ENCODE measurements at places on chromosomes 2 and 18.

DNA sequence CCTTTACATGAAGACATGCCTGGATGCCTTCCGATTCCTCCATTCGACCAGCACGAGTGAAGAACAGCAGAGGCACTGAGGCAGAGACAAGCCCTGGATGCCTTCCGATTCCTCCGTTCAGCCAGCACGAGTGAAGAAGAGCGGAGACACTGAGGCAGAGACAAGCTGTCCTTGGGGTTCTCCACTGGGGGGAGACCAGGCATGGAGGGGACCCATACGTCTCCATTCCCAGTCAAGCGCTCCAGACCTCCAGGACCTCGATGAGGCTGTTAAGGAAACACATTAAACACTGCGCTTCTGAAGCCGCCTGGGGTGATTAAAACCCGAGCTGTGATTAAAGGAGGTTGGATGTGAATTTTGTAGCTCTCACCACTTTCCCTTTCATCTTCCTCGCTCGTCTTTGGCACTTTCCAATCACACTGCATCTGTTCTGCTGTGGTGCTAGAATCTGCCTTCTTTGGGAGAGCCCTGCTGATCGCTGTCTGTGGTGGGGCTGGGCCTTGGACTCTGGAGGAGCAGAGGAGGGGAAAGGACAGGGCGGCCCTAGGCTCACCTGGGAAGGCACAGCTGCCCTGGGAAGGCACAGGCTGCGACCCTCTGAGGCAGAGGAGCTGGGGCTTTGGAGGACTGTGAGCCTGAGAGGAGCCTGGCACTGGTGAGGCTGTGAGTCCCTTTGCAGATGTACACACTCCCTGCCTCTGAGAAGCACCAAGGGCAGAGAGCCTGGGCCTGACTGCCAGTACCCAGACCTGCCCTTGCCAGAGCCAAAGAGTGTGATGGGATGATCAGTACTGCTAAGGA lies 463.1 kb upstream of the HS6ST1 start:
- peaks cover 5% of the 10 kb centered on the region for H3K36me3 ChIP-seq
- H3K27me3 ChIP-seq: peaks cover 10% of the 10 kb centered on the region
- DNase-seq: no peak
- peaks cover 3% of the 10 kb centered on the region for H3K4me1 ChIP-seq

DNA sequence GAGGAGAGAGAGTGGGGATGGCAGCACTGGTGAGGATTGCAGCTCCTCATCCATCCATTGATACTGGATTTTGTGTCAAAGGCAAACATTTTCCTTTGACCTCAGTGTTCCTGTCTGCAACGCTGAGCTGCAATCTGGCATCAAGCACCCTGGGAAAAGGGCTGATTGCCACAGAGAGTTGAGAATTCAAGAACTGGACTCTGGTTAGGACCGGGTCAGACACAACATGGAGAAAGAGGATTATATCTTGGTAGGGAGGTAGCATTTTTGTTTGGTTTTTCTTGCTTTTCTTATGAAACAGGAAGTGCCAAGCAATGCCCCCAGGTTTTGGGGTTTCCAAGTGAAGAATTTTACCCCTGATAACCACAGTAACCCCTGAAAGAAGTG lies 81.9 kb upstream of the PKDCC start:
- H3K27me3 ChIP-seq: no peaks in the 10 kb centered on the region
- H3K27ac ChIP-seq: peak overlapping the region; percentile 53
- H3K36me3 ChIP-seq: no peaks in the 10 kb centered on the region

- no peak overlapping the region for H3K27ac ChIP-seq
- no peaks in the 10 kb centered on the region for H3K36me3 ChIP-seq
- no peak overlapping the region for H3K4me3 ChIP-seq
Measured at GRCh38 chr18:79513381-79514081, 117.8 kb downstream of the NFATC1 start.

DNA sequence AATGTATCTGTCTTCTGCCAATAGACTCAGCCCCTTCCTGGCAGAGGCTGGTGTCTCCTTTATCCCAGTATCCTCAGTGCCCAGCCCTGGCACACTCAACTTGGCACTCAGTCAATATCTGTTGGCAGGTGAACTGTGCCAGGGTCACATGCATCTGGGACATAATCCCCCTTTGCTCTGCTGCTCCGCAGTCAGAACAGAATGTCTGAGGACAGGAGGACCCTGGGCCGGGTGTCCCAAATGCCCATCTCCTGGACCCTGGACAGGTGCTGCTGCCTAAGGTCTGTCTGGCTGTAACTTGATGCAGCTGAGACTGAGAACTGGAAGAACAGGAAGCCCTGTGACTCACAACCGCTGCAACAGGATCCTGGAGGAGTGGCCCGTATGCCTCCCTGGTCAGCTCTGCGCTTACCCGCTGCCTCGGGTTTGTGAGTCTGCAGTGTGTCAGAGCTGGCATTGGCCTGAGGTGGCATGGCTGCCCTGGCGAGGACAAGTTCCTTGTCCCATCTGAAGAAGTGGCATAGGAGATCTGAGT lies 11.4 kb downstream of the HK2 start:
- no peak overlapping the region for H3K4me3 ChIP-seq
- H3K27me3 ChIP-seq: peaks cover 2% of the 10 kb centered on the region
- DNase-seq: no peak

- peaks cover 3% of the 10 kb centered on the region for H3K4me1 ChIP-seq
- DNase-seq: no peak
- no peaks in the 10 kb centered on the region for H3K27me3 ChIP-seq
- H3K27ac ChIP-seq: no peak overlapping the region
Measured at GRCh38 chr2:231655894-231656293, 52.4 kb upstream of the PTMA start.

GRCh38 chr2:19104503-19104902 lies 253.9 kb downstream of the OSR1 start:
- H3K27me3 ChIP-seq: peaks cover 2% of the 10 kb centered on the region
- H3K4me3 ChIP-seq: no peak overlapping the region
- H3K27ac ChIP-seq: no peak overlapping the region
- peaks cover 3% of the 10 kb centered on the region for H3K4me1 ChIP-seq
- no peak for DNase-seq
- no peaks in the 10 kb centered on the region for H3K36me3 ChIP-seq

GRCh38 chr2:41320491-41320890 lies 727.3 kb upstream of the PKDCC start:
- H3K4me3 ChIP-seq: no peak overlapping the region
- DNase-seq: no peak
- peaks cover 5% of the 10 kb centered on the region for H3K36me3 ChIP-seq
- no peak overlapping the region for H3K27ac ChIP-seq
- H3K4me1 ChIP-seq: no peaks in the 10 kb centered on the region

DNA sequence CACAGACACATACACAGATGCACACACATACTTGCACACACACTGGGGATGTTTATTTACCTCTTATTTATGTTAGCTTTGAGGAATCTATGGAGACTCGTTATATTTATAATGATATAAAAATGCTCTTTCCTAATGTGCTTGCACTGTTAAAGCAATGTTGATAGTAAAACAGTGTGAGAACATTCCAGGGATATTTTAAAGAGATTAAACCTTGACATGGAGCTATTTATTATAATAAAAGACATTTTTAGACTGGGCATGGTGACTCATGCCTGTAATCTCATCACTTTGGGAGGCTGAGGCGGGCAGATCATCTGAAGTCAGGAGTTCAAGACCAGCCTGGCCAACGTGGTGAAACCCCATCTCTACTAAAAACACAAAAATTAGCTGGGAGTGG lies 557.3 kb upstream of the ZNF804A start:
- H3K36me3 ChIP-seq: no peaks in the 10 kb centered on the region
- no peak overlapping the region for H3K4me3 ChIP-seq
- H3K27ac ChIP-seq: no peak overlapping the region
- no peaks in the 10 kb centered on the region for H3K27me3 ChIP-seq
- H3K4me1 ChIP-seq: no peaks in the 10 kb centered on the region
- DNase-seq: no peak

DNA sequence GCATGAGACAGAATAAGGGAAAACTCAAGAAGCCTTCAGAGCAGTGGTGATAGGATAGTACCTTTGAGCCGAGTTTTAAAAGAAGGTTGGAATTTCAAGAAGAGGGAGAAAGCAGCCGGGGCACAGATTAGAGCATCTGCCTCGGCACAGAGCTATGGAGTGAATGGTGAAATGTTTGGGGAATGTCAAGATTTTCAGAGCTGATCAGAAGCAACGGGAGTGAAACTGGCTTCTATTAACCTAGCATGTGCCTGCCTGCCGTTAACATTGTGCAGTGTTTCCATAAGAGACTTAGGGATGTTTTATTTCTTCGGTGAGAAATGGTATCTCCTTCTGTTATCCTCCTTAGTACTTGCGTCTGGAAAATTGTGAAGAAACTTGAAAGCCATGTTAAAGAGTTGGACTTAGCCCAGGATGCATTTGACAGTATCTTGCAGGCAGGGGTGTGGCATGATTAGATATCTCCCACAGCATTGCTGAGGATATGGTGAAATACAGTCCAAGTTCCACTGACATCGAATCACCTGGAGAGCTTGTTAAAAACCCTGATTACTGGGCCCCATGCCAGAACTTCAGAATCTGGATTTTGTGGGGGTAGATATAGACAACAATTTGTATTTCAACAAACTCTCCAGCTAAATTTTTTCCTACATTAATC lies 96.8 kb upstream of the PPP1CB start:
- H3K36me3 ChIP-seq: peaks cover 5% of the 10 kb centered on the region
- no peak overlapping the region for H3K27ac ChIP-seq
- no peak overlapping the region for H3K4me3 ChIP-seq
- no peaks in the 10 kb centered on the region for H3K27me3 ChIP-seq
- H3K4me1 ChIP-seq: no peaks in the 10 kb centered on the region
- no peak for DNase-seq

DNA sequence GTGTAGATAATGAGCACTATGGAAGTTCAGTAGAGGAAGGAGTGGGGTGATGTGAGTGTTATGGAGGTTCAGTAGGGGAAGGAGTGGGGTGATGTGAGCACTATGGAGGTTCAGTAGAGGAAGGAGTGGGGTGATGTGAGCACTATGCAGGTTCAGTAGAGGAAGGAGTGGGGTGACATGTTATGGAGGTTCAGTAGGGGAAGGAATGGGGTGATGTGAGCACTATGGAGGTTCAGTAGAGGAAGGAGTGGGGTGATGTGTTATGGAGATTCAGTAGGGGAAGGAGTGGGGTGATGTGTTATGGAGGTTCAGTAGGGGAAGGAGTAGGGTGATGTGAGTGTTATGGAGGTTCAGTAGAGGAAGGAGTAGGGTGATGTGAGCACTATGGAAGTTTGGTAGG lies 116.3 kb upstream of the SMAD7 start:
- no peaks in the 10 kb centered on the region for H3K36me3 ChIP-seq
- H3K4me3 ChIP-seq: no peak overlapping the region
- DNase-seq: no peak
- H3K4me1 ChIP-seq: peaks cover 4% of the 10 kb centered on the region

DNA sequence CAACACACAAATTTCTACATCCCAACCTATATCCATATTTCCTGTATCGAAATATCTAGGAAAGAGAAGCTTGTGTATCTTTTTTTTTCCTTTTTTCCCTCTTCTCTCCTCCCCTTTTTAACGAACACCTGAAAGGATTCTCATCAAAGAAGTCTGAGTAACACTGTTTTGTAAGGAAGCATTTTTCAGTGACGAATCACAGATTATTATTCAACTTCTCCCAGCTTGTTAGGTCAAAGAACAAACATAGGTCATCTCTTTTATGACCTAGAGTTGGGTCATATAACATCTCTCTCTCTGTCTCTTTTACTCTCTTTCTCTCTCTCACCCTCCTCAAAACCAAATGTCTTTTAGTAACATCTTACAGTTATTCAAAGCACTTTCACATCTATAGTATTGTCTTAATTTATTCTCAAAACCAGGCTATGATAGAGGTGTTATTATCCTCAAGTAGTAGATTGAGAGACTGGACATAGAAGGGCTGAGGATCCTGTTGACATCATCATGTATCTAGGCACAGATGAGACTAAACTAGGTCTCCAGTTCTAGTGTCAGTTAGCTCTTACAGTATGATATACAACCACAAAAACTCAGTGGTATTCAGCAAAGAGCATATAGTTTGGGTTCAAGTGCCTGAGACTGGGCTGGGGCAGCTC lies 80.1 kb upstream of the SPOPL start:
- H3K4me3 ChIP-seq: no peak overlapping the region
- H3K27me3 ChIP-seq: peaks cover 2% of the 10 kb centered on the region
- no peaks in the 10 kb centered on the region for H3K4me1 ChIP-seq
- no peak for DNase-seq
- H3K27ac ChIP-seq: no peak overlapping the region
- peaks cover 17% of the 10 kb centered on the region for H3K36me3 ChIP-seq

GRCh38 chr18:48164116-48164515 lies 233.7 kb upstream of the SMAD2 start:
- peaks cover 9% of the 10 kb centered on the region for H3K27me3 ChIP-seq
- H3K4me3 ChIP-seq: no peak overlapping the region
- H3K36me3 ChIP-seq: no peaks in the 10 kb centered on the region
- H3K27ac ChIP-seq: peak overlapping the region; percentile 78
- DNase-seq: no peak

GRCh38 chr2:227161947-227162346 lies 2.1 kb downstream of the COL4A4 start:
- H3K4me1 ChIP-seq: no peaks in the 10 kb centered on the region
- no peak for DNase-seq
- no peak overlapping the region for H3K4me3 ChIP-seq
- H3K27me3 ChIP-seq: peaks cover 12% of the 10 kb centered on the region
- H3K36me3 ChIP-seq: no peaks in the 10 kb centered on the region
- H3K27ac ChIP-seq: no peak overlapping the region

- H3K36me3 ChIP-seq: no peaks in the 10 kb centered on the region
- no peaks in the 10 kb centered on the region for H3K4me1 ChIP-seq
- no peak for DNase-seq
- H3K27me3 ChIP-seq: peaks cover 1% of the 10 kb centered on the region
- no peak overlapping the region for H3K27ac ChIP-seq
Measured at GRCh38 chr18:42394238-42394637, 439.2 kb downstream of the PIK3C3 start.

- peaks cover 8% of the 10 kb centered on the region for H3K36me3 ChIP-seq
- peaks cover 13% of the 10 kb centered on the region for H3K4me1 ChIP-seq
- H3K4me3 ChIP-seq: no peak overlapping the region
- no peak overlapping the region for H3K27ac ChIP-seq
Measured at GRCh38 chr2:119245841-119246230, 22.2 kb downstream of the STEAP3 start.

- no peaks in the 10 kb centered on the region for H3K36me3 ChIP-seq
- no peak overlapping the region for H3K27ac ChIP-seq
Measured at GRCh38 chr2:228519561-228519960, 338.1 kb upstream of the SPHKAP start.

DNA sequence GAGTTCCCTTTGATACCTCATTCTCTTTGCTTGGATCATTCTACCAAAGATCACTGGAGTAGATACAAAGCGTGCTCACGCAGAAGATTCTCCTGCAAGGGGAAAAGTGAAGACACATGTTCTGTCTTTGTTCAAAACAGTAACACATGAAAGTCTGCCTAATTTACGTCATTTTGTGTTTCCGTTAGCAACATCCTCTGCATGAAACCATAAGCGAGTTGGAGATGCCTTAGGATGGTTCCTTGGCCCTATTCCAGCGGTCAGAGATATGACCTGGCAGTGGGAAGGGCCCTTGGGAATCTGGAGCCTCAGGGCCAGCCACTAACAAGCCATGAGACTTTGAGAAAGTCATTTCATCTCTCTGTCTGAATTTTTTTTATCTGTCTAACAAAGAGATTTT lies 180.9 kb upstream of the TWIST2 start:
- no peak overlapping the region for H3K27ac ChIP-seq
- no peaks in the 10 kb centered on the region for H3K4me1 ChIP-seq
- no peak overlapping the region for H3K4me3 ChIP-seq
- no peaks in the 10 kb centered on the region for H3K27me3 ChIP-seq
- H3K36me3 ChIP-seq: peaks cover 4% of the 10 kb centered on the region
- no peak for DNase-seq

- DNase-seq: no peak
- H3K4me1 ChIP-seq: no peaks in the 10 kb centered on the region
- no peak overlapping the region for H3K4me3 ChIP-seq
- H3K36me3 ChIP-seq: no peaks in the 10 kb centered on the region
- H3K27me3 ChIP-seq: no peaks in the 10 kb centered on the region
Measured at GRCh38 chr2:237130562-237131421, 45.1 kb downstream of the COPS8 start.
